Body of pancreas (tissue), 4 donors: ENCODE measurements at places on chromosomes 12 and 14. TPM values are rescaled to one million over a fixed set of nuclear protein-coding genes. Genes with fewer than 3 reads are reported as not detected.

DHRS2 gene
- total RNA-seq = 3.3 TPM

GPHB5 gene
- not detected for total RNA-seq

SAMD15 gene
- not detected for total RNA-seq

BICDL1 gene
- 5.9 TPM for total RNA-seq

STAC3 gene
- total RNA-seq = 0.78 TPM

ABHD4 gene
- total RNA-seq = 11.9 TPM

GDF3 gene
- total RNA-seq = not detected

KLRK1 gene
- total RNA-seq = not detected

OVCH1 gene
- 0.52 TPM for total RNA-seq

NYNRIN gene
- 7.5 TPM for total RNA-seq

CCDC175 gene
- not detected for total RNA-seq
